ENCODE measurements at places on chromosomes 3 and 15. TPM values are rescaled to one million over a fixed set of nuclear protein-coding genes. Genes with fewer than 3 reads are reported as not detected.

The SNX22 gene
- total RNA-seq = 0.82 TPM

The ALDH1L1 gene
- not detected for total RNA-seq

The CERS3 gene
- total RNA-seq = 0.91 TPM

The GOLGA8T gene
- 0.28 TPM for total RNA-seq

The LRTM1 gene
- total RNA-seq = not detected

The CHRFAM7A gene
- total RNA-seq = not detected

The GADL1 gene
- not detected for total RNA-seq

The CDCP1 gene
- total RNA-seq = 6.2 TPM

The LTK gene
- 0.13 TPM for total RNA-seq

The BFSP2 gene
- 0.68 TPM for total RNA-seq

The IL20RB gene
- 1.5 TPM for total RNA-seq

The SMCO1 gene
- total RNA-seq = not detected

The HRG gene
- total RNA-seq = not detected

The DZIP3 gene
- 15.0 TPM for total RNA-seq

The DET1 gene
- total RNA-seq = 5.1 TPM

The ACAN gene
- total RNA-seq = not detected

The TCF12 gene
- 60.4 TPM for total RNA-seq

The TIGIT gene
- 3.1 TPM for total RNA-seq

The CAPN3 gene
- total RNA-seq = 5.6 TPM

The IL16 gene
- total RNA-seq = 318 TPM

The GXYLT2 gene
- total RNA-seq = not detected

The PIGBOS1 gene
- total RNA-seq = 15.2 TPM

The RPP25 gene
- total RNA-seq = 5.7 TPM

The GPR149 gene
- total RNA-seq = not detected

The ARHGEF26 gene
- 0.10 TPM for total RNA-seq

The GOLGA6B gene
- not detected for total RNA-seq

The SLC12A8 gene
- 0.68 TPM for total RNA-seq

The TGM5 gene
- total RNA-seq = not detected

The CACNA1D gene
- 0.18 TPM for total RNA-seq

The ADAMTS7 gene
- total RNA-seq = not detected

The DCBLD2 gene
- 2.5 TPM for total RNA-seq

The TEX9 gene
- 0.83 TPM for total RNA-seq

The HYAL1 gene
- 0.40 TPM for total RNA-seq

Data from activated naive CD4-positive, alpha-beta T cell treated with anti-CD3 and anti-CD28 coated beads, Interleukin-2, amount 10 ng/mL, durations not matched to agents 5 hours and 36 hours (primary cell).